ENCODE measurements at places on chromosomes 16 and 17.
A peak's percentile ranks its signal among the peaks of the same experiment; 100 is the strongest.

DNA sequence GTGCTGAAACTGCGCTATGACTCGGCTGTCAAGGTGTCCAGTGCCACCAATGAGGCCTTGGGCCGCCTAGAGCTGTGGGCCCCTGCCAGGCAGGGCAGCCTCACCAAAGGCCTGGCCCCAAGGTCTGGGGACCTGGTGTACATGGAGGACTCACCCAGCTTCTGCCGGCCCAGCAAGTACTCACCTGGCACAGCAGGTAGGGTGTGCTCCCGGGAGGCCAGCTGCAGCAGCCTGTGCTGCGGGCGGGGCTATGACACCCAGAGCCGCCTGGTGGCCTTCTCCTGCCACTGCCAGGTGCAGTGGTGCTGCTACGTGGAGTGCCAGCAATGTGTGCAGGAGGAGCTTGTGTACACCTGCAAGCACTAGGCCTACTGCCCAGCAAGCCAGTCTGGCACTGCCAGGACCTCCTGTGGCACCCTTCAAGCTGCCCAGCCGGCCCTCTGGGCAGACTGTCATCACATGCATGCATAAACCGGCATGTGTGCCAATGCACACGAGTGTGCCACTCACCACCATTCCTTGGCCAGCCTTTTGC is 25.0 kb downstream of the WNT9B start:
- DNase-seq: peak; percentile 51

DNA sequence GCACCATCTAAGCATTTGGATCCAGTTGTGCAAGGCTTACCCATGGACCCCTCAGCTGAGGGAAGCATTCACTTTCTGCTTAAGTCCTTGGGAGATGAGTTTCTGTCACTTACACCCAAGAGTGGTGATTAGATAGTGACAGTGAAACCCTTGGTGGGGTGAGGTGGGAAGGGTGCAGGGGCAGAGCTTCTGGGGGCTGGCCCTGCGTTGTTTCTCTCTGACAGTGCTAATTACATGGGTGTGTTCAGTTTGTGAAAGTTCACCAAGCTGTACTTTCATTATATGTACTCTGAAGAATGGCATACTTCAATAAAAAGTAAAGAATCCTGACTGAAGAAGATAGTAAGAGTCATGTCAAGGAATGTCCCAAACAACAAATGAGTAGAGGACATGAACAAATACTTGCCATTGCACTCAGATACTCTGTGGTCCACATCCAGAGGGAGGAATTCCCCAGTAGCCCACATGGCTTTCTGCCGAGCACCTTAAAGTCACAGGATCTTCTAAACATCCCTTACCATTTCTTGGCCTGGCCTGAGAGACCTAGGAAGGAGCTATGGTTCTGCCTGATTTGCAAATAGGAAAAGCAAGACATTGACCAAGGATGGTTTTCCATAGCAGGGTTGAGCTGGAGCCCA is 8.4 kb downstream of the CHST6 start:
- no peak for DNase-seq

DNA sequence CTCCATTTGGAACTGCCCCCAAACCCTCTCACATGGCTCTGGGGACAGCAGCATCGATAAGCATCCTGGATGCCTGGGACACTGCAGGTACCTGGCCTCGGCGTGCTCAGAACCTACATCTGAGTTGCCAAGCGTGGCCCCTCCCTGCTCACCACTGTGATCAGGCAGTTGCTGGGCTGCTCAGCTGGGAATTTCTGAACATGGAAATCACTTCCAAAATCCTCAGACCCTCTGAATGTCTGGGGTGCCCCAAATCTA is 6.3 kb downstream of the CDH5 start:
- no peak for DNase-seq

DNA sequence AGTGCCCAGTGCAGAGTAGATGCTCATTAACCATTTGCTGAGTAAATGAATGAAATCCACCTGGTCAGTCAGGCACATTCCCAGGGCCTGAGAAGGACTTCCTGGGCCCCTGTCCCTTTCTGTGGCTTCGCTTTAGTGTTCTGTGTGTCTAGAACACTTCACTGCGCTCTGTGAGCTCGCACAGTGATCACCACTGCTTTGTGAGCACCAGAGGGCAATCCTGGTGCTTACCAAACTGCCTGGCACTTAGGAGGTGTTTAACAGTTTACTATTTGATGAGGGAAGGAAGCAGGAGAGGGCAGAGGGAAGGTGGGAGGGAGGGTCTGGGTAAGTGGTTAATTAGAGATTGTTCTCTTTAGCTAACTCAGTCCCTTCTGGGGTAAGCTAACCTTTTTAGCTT is 26.2 kb downstream of the SALL1 start:
- DNase-seq: no peak

DNA sequence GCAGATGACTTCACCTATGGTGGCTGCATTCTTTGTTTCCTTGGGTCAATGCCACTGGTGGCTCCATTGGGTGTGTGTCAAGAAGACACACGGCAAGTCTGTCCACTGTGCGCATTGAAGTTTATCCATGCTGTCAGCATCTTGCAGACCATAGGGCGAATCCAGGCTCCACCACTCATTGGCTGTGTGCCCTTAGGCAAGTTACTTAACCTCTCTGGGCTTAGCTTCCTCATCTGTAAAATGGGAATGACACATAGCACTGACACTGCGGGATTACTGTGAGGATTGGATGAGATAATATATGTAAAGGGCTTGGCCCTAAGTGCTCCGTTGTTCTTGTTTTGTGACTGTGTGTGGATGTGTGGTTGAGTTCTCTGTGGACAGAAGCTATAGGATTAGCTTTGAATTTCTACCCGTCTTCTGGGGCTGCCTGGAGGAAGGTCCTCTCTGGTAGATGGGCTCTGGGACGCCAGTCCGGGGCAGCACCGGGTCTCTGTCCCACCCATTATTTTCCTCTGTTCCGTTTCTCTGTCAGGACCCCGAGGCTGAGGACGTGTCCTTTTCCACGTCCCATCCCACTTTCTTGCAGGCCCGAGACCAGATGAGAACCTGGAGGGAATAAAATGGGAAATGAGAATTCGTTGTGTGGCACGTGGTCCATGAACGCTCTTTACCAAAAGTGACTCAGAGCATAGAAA is 178.4 kb downstream of the IRF8 start:
- no peak for DNase-seq

- no peak for DNase-seq
These were observed 25.3 kb downstream of the USP43 start for GRCh38 chr17:9670596-9670995.

DNA sequence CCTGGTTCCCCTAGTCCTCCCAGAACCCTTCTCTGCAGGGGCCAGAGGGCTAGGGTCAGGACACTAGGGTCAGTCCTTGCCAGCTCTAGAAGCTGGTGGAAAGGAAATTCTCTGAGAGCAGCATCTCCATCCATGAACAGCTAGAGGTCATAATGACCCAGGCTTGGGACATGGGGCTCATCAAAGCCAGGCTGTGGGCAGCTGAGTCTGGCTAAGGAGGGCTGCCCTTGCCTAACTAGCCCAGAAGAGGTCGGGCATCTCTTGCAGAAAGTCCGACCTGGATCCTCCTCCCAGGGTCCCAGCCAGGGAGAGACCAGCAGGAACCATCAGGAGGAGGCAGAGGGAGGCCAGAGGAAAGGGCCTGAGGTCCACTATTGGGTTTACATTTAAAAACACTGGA is 4.3 kb downstream of the MPO start:
- no peak for DNase-seq

- DNase-seq: no peak
These were observed 29.8 kb downstream of the LAT start for GRCh38 chr16:29014561-29015069.

Measured in NCI-H2081 treated with DMSO at 0.1 percent for 48 hours (cell line).